ENCODE measurements at places on chromosomes 2 and 18.
A peak's percentile ranks its signal among the peaks of the same experiment; 100 is the strongest.

GRCh38 chr2:40668425-40668824 lies 216.5 kb upstream of the SLC8A1 start:
- no peak for DNase-seq

DNA sequence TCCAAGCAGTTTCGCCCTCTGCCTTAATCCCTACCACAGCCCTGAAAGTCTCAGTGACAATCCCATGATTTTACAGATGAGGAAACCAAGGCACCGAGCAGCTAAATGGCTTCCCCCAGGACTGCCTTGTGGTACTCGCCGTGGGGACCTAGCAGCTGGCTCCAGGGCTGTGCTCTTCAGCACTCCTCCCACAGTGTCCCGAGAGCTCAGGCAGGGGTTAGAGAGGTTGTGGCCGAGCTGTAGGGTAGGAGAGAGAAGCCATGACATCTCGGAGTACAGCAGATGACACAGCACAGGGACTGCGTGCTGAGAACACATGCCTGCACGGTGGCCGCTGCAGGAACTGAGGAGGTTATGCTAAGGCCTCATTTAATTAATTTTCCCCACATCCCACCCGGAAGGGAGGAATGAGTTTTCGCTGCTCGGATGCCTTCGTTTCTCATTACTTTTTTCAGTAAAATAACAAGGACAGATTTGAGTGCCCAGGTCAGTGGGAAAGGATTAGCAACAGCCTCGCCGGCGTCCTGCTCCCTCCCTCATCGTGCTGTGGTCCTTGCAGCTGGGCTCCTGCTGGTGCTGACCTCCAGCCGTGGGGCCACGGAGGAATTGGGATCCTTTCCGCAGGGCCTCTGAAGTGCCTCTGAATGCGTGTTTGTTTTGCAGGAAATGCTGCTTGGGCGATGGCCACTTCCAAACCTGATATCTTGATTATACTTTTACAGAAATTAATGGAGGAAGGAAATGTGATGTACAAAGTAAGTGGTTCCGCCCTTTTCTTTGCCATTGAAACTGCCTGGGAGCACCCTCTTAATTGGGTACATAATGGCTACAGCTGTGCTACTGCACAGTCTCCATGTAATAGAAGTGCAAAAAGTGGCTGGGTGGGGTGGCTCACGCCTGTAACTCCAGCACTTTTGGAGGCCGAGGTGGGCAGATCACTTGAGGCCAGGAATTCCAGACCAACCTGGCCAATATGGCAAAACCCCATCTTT lies 61.2 kb downstream of the WDSUB1 start:
- DNase-seq: no peak

DNA sequence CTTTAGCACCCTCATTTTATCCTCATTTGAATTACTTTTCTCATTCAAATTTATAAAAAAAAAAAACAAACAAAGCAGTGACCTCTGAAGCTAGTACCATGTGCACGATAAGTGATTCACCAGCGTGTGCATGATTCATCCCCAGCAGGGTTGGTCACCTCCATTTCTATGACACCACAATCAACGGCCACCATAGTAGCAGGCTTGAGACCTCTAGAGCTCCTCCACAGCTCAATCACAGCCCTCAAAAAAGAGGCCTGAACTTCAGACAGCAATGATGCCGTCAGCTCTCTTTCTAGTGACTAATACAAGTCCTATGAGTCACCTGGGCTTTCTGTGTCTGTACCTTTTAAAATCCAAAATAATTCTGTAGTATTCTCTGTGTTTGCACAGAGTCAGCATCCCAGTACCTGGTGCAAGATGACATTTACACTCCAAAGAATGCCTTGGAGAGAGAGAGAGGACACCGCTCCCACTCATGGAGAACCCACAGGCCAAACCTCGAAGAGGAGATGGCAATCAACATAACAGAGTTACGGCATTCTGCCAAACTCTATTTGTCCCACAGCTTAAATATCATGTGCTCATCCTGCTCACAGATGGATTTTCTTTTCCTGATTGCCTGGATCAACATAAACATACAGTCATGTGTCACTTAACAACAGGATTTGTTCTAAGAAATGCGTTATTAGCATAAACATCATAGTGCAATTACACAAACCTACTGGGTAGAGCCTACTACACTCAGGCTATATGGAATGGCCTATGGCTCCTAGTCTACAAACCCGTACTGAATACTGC lies 58.7 kb downstream of the L3MBTL4 start:
- DNase-seq: peak; percentile 8

- DNase-seq: no peak
These were observed 181.0 kb downstream of the TFCP2L1 start for GRCh38 chr2:121103960-121104359.

DNA sequence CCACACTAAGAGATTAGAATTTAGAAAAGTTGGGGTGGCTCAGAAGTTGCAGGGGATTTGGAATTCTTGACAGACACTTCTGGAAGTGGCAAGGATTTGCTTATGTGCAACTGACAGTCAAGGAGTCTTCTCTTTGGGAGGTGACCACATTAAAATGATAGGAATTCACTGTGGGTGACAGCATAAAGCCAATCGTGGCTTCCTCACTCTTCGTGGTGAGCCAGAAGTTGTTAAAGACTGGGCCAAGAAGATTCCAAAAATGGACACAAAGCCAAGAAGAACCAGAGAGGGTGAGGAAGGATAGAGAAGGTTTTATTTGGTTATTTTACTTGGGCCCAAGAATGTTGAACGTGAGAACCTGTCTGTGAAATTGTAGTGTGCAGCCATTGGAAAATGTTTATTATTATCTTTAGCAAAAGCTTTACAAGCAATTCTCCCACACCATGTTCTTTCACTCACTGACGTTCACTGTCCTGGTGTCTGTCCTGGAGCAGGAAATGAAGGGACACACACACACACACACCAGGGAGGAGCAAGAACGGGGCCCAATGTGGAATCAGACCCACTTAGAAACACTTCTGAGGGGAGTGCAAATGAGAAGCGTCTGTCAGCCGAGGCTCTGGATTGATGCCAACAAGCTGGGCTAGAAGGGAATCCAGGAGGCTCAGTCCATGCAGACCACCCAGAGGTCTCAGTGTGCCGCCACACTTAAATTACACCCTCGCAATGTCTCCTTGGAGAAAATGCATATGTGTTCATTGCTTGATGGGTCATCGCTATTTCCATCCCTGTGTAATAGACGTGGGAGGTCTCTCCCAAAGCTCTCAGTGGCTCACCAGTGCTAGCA lies 37.2 kb downstream of the STEAP3 start:
- peak; percentile 92 for DNase-seq

GRCh38 chr18:58520969-58521368 lies 107.9 kb downstream of the ALPK2 start:
- peak; percentile 25 for DNase-seq

GRCh38 chr2:217204358-217204757 lies 344.5 kb upstream of the TNP1 start:
- DNase-seq: peak; percentile 83

- peak; percentile 8 for DNase-seq
These were observed 507.6 kb upstream of the SPHKAP start for GRCh38 chr2:228689053-228689452.

- DNase-seq: no peak
These were observed 424.2 kb downstream of the NRXN1 start for GRCh38 chr2:50607721-50608120.

DNA sequence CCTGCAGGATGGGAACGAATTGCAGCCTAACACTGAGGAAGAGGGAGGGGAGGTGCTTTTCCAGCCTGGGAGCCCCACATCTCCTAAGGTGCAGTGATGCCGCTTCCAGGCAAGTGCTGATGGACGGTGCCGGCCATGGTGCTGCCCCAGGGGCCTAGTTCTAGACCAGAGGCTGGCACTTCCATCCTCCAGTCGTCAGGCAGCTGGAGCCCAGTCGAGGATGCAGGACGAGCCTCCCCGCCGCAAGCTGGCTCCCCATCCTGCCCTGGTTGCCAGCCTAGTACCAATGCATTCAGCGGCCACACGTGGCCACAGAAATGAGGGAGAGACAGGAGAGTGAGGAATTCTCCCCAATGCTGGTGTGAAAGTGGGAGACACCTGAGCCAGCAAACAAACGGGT lies 413.5 kb downstream of the ZNF516 start:
- DNase-seq: no peak

GRCh38 chr2:209875270-209875669 lies 103.6 kb downstream of the UNC80 start:
- no peak for DNase-seq

- DNase-seq: no peak
These were observed 134.3 kb downstream of the THADA start for GRCh38 chr2:43461453-43462073.

DNA sequence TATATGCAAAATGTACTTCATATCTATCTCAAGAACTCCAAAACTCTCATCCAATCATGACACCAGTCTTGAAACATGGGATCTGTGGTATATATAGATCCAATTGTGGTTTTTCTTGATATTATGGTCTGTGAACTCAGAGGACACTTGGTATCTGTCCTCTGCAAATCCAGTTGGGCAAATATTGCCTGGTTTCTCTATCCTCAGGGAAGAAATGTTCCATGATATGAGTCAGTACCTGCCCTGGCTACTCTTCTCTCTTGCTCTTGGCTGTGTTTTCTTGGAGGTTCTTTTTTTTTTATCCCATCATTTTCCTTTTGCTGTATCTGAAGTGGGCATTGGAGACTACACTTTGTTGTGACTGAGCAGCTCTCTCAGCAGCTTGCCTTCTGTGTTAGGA lies 10.9 kb downstream of the NBEAL1 start:
- peak; percentile 5 for DNase-seq

- no peak for DNase-seq
These were observed 276.5 kb upstream of the MC4R start for GRCh38 chr18:60649107-60649506.

DNA sequence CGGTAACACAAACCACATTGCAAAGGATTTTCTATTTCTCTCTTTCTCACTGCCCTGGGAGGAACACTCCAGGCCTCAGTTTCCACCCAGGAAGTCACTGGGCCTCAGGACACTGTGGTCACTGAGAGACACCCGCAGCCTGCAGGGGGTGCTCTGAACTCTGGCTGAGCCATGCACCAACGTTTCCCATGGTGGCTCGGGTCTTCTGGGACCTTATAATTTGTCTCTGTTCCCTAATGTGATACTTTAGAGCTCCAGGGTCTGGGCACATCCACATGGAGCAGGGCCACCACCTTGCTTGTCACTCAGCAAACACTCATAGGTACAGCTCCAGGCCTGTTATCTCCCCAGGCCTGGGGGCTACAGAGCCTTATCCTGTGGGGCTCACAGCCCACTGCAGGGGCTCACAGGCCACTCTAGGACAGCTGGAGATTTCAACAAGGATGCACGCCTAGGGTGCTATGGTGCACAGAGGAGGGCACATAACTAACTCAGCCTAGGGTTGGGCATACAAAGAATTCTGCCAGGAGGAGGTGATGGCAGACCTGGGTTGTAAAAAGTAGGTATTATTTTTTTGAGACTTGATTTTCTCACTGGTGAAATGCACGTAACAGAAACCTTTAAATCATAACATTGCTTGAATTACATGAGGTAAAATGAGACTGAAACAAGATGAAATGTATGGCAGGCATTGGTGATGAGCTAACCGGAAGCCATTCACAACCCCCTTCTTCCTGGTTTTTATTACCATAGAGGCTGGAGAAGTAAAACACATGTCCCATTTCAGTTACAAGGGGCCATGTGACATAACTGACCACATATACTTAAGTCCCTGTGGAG lies 3.0 kb upstream of the HS1BP3 start:
- no peak for DNase-seq

GRCh38 chr2:105571445-105571987 lies 172.7 kb upstream of the FHL2 start:
- DNase-seq: no peak

GRCh38 chr2:62745891-62746481 lies 40.5 kb downstream of the EHBP1 start:
- DNase-seq: no peak

DNA sequence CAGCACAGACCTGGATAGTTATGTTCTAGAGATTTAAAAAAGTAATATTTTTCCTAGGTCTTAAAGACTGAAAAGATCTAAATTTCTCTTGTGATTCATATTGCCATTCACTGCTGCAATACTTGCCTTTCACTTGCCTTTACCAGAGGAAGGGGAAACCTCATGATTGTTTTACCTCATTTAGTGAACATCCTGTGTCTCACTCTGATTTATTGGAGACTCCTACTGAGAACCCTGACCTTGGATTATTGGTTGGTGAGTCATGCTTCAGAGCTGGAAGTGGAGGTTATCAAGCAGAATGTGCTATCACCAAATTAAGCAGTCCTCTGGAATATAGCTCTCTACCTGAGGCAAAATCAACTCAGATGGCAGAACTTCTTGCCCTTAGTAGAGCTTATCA lies 500.5 kb downstream of the TSN start:
- DNase-seq: peak; percentile 4

DNA sequence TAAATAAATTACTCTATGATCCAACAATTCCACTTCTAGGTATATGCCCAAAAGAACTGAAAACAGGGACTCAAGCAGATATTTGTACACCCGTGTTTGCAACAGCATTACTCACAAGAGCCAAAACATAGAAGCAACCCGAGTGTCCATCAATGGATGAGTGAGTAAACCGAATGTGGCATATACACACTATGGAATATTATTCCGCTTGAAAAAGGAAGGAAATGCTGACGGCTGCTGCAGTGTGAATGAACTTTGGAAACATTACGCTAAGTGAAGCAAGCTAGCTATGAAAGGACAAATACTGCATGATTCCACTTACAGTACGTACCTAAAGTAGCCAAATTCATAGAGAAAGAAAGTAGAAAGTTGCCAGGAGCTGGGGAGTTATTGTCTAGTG lies 32.2 kb downstream of the MREG start:
- no peak for DNase-seq

DNA sequence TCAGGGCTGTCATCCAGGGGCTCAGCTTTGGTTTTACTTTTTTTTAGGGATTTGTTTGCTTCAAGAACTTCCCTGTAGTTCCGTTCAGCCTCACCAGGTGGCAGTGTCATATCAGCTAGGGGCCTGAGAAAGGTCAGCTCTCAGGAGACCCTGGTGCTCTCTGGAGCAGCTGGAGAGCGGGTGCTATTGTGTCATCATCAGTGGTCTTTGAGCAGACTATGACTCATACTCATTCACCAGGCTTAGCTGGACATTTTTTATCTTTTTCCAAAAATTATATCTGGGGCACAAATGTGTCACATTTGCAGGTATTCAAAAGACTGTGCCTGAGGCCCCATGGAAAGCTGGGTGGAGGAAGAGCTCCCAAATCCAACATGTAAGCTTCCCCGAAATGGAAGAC lies 24.4 kb downstream of the ZNF892 start:
- DNase-seq: peak; percentile 52

DNA sequence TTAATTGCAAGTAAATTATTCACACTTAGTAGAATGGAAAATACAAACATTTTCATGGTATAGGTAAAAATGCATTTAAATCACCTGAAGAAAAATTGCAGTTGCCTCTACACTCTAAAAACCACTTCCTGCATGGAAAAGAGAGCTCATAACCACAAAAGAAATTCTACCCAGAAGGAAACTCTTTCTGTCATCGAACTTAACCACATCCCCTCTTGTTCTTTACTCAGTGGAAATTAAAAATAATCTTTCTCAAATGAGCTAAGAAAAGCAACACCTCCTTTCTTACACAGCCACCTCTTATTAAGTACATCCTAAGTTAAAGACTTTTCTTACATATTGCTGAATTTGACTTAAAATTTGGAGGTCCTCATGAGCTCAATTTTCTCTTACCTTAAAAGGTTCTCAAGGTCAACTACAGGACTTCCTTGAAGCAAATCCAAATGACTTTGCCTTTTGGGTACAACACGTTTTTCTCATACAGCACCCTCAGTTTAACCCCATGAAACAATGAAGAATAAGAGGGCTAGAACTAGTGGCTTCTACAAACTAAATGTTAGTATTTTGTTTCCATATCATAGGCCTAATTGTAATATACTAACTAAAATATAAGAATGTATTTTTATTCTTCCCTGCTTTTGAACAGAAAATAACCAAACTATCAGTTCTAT lies 109.1 kb upstream of the CRIM1 start:
- no peak for DNase-seq

All from fibroblast of skin of back (primary cell).